Mucosa of descending colon (tissue), 3 donors: ENCODE measurements at places on chromosomes 5 and 9. TPM values are rescaled to one million over a fixed set of nuclear protein-coding genes. Genes with fewer than 3 reads are reported as not detected.
A peak's percentile ranks its signal among the peaks of the same experiment; 100 is the strongest.

- no peak for DNase-seq
These were observed 46.3 kb downstream of the STC2 start for GRCh38 chr5:173281910-173282309.

GRCh38 chr5:147359581-147359980 lies 124.8 kb downstream of the STK32A start:
- no peak for DNase-seq

DNA sequence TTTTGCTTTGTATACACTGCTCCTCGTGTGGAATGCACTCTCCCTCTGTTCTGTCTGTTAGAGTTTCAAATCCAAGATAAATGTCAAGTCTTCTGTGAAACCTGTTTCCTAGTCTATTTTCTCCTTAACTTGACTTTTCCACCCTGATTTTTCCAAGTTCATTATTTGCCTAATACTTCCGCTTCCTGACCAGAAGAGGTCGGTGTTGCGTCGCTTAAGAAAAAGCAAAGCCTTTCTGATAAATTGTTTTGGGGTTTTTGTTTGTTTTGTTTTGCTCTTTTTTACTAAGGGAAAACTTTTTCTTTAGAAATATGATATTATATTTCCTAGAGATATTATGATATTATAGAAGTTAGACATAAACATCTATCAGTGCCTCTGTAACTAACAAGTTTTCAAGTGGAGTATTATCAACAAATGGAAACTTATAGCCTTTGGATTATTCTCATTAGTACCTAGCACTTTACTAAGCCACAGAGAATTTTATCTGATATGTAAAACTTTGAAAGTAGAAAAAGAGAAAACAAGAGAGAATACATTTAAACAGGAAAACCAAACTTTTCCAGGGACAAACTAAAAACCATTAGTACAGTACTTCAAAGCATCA lies 55.8 kb downstream of the PHAX start:
- DNase-seq: no peak

LHX3 gene
- not detected for total RNA-seq

DNA sequence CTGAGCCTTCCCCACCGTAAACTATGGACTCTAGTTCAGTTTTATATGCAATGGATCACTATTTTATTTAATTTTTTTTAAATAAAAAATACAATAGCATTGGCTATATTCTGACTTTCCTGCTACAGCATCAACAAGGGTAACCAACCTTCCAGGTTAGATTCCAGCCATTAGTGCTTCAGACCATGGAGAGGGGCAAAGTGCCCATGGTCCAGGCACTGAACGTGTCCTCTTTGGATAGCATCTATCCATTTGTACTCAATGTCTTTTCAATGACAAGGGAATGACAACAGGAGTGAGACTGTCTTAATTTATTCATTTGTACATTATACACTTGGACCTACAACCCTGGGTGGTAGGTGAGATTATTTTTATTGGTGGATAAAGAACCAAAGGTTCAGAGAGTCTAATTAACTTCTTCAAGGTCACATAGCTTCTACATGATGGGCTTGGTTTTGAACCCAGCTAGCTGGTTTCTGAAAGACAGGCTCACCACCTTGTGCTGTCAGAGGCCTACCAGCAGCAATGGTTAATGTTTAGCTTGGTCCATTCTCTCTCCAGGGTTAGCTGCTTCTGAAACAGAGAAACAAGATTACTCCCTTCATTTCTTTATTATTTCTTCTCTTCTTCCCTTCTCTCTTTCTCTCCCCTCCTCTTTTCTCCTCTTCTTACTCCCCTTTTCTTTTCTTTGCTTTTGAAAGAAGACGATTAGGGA lies 11.5 kb downstream of the TMEM171 start:
- no peak for DNase-seq

DNA sequence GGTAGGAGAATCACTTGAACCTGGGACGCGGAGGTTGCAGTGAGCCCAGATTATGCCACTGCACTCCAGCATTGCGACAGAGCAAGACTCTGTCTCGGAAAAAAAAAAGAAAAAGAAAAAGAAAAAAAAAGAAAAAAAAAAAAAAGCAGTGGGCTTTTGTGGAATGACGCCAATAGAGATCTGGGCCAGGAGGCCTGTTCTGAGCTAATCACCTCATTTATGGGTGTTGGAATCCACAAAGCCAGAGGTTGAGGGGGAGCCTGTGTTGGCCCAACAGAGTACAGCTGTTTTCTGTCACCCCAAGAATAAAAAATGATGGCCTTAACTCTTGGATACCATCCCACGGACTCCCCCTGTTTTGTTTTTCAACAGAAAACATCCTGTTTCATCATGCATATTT lies 18.5 kb downstream of the OSTF1 start:
- DNase-seq: no peak

DNA sequence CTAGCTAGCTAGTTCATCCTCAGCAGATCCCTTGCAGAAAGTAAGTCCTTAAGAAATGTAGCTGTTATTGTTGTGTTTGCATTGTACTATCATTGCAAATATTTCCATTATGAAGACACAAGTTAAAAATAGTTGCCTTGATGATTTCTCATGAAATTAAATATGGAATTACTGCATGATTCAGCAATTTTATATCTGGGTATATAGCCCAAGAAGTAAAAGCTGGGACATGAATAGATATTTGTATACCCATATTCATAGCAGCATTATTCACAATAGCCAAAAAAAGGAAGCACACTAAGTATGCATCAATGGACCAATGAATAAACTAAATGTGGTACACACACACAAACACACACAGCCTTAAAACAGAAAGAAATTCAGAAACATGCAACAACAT lies 6.8 kb downstream of the IFNB1 start:
- DNase-seq: no peak

PCA3 gene
- 0.38 TPM for total RNA-seq

DNA sequence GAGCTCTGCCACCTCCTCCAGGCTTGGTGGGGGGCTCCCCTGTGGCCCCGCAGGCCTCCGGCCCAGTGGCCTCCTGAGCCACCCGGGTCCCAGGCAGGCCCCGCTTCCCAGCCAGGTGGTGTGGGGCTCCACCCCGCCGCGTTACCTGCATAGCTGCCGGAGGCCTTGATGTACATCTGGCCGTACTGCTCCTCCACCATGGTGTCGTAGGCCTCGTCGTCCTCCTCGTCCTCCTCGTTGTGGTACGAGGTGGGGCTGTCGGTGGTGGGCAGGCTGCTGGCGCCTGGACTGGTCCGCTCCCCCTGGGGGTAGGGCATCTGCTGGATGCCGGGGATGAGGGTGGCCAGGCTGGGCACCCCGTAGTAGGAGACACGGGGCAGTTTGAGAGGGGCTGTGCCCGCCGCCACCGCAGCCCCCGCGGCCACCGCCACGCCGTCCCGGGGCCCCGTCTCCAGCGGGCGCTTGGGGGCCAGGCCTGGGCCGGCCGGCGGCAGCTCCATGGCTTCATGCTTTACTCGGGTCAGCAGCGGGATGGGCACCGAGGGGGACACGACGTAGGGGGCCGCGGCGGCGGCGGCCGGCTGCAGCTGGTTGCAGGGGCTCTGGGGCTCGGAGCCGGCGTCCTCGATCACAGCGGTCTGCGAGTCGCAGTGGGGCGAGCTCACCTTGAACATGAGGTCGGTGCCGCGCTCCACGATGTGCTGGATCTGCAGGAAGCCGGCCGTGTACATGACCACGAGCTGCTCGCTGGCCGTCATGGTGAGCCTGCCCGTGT lies 45.4 kb downstream of the NACC2 start:
- DNase-seq: no peak

DNA sequence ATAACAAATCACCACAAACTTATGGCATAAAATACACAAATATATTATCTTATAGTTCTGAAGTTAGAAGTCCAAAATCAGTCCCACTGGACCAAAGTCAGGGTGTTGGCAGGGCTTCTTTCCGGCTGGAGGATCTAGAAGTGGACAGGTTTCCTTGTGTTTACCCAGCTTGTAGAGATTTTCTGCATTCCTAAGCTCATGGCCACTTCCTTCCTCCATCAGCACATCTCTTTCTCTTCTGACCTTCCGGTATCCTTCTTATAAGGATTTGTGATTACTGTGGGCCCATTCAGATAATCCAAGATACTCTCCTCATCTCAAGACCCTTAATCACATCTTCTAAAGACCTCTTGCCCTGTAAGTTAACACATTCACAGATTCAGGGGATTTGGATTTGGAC lies 97.6 kb downstream of the RAB3C start:
- no peak for DNase-seq

- DNase-seq: no peak
These were observed 136.2 kb upstream of the SLC30A5 start for GRCh38 chr5:68957591-68957990.

GRCh38 chr5:147450606-147451005 lies 59.3 kb downstream of the DPYSL3 start:
- no peak for DNase-seq

- no peak for DNase-seq
These were observed 271.8 kb downstream of the SMARCA2 start for GRCh38 chr9:2286825-2287455.

DNA sequence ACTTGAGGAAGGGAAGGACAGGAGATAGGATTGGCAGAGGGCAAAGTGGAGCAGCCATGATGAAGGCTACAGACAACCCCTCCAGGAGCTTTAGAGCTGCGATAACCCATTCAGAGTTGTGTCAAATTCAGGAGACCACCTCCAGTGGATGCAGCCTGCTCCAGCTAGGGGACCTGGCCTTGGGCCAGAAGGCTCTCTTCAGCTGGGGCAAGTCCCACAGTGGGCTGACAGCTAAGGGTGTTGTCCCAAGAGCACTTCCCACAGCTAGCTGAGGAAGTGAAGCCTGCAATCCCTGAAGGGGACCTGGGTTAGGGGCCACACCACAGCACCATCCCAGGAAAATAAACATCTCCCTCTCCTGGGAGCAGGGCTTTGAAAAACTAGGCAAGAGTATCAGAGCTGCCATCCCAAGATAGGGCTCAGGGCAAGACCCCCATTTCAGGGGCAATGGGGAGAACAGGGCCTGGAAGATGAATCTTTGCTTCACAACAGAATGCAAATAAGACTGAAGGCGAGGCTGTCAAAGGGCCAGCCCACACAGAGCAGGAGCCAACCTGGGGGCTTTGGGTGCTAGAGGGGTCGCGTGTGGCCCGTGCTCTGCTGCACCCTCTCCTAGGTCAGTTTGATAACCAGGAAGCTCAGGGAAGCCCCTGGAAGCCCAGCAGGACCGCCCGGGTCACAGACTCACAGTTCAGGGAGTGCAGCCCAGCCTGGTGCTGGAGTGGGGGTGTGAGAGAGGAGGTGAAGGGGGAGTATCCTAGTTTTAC lies 19.3 kb upstream of the DAPK1 start:
- no peak for DNase-seq

DNA sequence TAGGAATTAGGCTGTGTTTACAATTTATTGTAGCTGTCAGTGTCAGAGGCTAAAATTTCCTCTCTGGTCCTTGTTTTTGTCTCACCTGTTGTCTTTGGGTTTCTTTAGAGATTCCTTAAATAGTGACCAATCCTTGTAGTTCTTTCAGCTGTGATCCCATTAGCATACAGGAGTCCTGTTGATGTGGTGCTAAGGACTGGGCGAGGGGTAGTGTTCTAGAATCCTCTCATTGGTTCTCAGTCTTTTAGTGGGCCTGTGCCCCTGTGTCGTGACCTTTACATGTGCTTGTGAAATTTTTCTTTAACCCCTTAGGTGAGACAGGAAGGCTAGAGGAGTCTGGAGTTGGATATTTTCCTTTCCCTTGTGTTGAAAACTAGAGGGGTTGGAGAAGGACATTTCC lies 51.2 kb downstream of the ZNF618 start:
- no peak for DNase-seq

- no peak for DNase-seq
These were observed 147.9 kb downstream of the PIP5K1B start for GRCh38 chr9:68852941-68853340.

DNA sequence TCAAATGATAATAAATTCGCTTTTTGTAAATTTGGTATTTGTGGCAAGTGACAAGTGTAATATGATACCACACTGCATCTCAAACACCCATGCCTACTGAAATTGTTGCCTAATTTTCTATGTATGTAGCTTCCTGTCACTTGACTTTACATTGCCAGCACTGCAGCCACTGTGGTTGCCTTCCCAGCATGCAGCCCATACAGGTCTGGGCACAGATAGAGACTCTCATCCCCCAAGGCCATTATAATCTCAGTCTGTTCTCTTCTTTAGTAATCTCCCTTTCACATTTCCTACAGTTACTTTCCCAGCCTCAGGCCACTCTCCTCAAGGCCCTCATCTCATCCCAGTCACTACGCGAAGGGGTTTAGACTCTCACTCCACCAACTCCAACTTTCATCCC lies 1200.6 kb downstream of the PTPRD start:
- DNase-seq: no peak

DNA sequence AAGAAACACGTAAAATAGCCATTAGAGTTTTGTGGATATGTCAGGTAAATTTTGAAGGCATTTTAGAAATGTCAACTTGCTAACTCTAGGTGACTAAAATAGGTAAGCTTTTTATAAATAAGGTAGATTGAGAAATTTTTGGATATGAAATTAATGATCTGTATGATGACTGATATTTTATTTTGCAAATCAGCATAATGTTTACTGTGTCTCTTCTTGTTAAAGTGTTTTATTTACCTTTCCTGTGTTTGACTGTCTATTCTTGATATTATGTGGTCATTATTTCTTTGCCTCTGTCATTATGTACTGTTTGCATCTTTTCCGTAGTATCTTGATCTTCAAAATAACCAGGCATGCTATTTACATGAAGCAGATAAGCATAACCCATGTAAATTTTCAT lies 58.4 kb downstream of the ZCCHC7 start:
- no peak for DNase-seq

DNA sequence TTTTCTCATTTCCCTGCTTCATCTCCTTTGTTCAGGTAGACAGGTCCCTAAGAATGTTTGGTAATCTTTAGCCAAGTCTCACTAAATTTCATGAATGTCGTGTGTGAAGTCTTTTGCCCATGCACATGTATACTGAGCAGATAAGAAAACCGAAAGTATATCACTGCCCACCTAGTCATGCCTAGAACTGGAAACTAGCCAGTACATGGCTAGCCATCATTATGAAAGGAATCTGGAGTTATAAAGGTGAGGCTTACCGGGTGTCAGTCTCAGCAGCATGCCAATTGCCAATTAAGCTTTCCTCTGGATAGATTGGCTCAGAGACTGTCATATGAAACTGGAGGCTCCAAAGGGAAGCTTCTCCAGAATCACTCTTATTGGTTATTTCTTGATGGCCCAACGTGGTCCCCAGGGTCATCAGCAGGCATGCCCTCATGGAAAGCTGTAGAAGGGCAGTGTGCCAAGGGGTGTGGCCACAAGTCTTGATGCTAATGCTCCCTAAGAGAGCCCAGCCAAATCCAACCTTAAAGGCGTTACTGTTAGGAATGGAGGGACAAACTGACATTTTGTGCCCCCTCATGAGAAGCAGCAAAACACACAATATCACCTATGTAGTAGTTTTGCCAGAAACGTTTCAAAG lies 307.3 kb upstream of the PIK3R1 start:
- peak; percentile 27 for DNase-seq

CAMK2A gene
- total RNA-seq: 0.93 TPM

GRCh38 chr9:123948286-123948685 lies 18.4 kb upstream of the DENND1A start:
- DNase-seq: no peak

KCNV2 gene
- total RNA-seq: not detected

- no peak for DNase-seq
These were observed 205.2 kb upstream of the MAP3K1 start for GRCh38 chr5:56610093-56610698.
